ENCODE measurements at places on chromosomes 7 and 10. TPM values are rescaled to one million over a fixed set of nuclear protein-coding genes. Genes with fewer than 3 reads are reported as not detected.
A peak's percentile ranks its signal among the peaks of the same experiment; 100 is the strongest.

DNA sequence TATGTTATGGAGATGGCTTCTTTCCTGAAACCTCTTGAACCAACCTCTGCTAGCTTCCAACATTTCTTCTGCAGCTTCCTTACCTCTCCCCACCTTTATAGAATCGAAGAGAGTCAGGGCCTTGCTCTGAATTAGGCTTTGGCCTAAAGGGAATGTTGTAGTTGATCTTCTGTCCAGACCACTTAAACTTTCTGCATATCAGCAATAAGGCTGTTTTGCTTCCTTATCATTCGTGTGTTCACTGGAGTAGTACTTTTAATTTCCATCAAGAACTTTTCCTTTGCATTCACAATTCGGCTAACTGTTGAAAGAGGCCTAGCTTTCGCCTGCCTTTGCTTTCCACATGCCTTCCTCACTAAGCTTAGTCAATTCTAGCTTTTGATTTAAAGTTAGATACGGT lies 48.0 kb downstream of the KLHDC10 start:
- no peak for DNase-seq

DNA sequence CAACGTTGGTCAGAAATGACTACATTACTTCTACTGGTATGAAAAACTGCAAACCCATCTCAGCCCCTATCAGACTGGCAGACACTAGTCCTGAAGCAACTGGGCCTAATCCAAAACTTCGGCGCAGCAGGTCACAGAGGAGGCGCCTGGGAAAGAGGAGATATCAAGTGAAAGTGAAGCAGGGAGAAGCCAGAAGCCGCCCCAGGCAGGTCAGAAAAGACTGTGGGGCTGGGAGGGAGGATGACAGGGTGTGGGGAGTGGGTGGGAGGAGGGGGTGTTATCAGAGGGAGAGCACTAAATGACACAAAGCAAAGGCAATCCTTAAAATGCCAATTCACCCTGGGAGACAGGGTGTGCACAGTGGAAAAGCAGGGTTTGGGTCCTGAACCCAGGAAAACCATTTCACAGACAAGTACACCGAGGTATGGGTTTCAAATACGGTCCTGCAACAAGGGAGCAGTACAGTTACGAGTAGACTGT lies 731 bp downstream of the CHCHD3 start:
- no peak for DNase-seq

DNA sequence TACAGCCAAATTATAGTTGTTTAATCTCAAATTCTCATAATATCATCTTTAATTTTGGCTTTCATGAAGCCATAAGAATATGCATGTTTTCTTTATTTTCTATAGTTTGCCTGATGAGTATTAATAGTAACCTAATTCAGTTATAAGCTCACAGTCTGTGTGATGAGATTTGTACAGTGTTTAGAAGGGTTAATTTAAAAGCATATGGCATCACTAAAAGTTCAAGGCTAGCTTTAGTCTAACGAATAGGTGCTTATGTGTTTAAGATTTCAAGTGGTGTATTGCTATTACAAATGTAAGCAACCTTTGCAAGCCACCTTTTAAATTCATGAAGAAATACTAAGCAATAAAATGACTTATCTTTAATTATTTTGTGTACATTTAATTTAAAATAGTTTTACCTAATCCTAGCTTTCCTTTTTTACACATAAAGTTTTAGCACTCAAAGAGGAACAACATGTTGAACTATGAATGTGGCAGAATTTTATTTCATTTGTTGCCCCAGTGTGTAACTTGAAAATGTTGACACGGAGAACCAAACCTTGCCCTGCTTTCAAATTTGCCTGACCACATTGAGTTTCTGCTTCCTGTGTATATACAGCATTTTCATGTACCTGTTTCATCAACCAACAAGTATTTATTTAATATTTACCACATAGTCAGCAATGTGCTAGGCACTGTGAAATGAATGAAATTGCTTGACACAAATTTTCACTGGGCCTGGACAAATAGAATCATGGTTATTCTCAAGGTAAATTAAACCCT lies 41.5 kb downstream of the TET1 start:
- no peak for DNase-seq

DNA sequence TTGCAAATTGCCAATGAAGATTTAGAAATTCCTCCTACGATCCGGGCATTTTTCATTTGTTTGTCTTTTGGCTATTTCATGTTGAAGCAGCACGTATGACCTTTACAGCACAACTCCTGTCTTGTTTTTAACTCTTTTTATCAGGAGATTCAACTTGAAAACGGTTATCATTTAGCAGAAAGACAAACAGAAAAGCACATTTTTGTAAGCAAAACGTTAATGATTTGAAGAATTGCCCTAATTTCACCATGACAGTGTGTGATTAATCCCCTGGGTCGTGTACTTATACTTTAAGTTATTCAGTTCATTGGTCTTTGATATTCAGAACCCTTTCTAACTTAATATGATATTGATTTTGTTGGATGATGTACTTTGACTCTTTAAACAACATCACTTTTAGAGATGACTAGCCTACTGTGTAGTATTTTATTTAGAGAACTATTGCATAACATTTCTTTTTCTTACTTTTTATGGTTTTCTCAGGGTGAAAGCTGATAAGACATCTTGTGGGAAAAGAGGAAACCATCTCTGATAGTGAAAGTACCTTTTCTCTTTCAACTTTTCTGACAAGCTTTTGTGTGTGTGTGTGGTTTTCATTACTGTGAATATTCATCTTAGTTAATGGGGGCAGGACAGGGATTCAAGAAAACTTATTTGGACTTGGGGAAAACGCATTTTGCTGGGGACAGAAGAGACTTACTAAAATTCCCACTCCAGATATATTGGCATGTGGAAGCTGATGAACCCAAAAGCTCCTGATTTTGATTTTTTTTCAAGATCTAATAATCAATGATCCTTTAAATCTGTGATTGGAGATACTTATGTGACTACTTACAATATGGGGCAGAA lies 8.1 kb downstream of the HHEX start:
- no peak for DNase-seq

DNA sequence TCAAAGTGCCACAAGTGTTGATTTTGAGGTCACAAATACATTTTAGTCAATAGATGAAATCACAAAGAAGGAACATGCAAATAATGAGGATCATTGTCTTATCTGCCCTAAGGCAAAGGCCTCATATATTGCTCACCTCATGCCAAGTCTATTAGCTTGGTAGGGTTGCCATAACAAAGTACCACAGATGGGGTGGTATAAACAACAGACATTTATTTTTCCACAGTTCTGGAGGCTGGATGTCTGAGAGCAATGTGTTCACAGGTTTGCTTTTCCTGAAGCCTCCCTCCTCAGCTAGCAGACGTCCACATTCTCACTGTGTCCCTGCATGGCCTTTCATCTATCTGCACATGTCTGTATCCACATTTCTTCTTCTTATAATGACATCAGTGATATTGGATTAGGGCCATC lies 59.6 kb downstream of the RELN start:
- no peak for DNase-seq

GRCh38 chr10:1462994-1463633 lies 274.2 kb downstream of the ADARB2 start:
- DNase-seq, result no peak

GRID2IP gene
- 0.80 TPM for total RNA-seq

ANKRD7 gene
- total RNA-seq, result 1.6 TPM

DNA sequence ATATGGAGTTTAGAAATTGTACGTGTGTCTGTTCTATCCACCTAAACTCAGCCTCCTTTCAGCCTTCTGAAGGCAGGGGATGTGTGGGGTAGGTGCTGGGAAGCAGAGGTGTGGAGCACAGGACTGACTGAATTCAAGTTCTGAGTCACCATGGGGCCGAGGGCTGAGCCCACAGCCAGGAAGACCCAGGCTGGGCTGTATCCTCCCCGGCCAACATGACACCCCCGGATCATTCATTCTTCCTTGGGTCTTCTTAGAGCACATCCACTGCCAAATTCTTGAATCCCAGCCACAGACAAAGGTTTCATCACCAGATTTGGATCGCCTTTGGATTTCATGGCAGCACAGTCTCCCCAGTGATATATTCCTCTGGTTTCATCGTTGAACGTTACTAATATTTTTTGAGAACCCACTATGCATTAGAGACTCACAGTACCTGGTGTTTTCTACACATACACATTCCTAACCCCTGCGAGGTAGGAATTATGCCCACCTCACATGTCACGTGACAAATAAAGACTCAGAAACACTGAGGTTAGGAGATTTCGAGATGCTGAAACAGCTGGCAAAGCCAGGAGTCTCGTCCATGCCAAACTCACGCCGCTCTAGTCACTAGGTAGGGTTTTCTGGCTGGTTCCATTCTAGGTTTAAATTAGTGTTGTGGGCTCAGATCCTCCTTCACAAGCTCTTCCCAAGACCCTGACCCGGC lies 26.9 kb downstream of the CCDC3 start:
- DNase-seq, result no peak

DNA sequence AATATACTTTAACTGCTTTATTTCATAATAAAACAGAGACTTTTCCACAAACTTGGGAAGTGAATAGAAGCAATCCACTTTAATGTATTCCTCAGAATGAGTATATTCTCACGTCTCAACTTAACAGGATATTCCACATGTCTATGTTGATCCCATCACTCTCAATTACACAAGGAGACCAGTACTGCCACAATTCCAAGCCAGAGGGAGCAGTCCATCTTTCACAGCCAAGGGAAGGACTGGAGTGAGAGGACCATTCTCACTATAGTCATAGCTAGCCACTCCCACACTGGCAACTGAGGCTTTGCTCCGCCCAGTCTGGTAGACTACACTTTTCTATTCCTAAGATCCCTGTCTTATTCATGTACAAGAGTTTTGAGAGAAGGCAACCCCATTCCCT lies 553.9 kb downstream of the CNTNAP2 start:
- no peak for DNase-seq

- DNase-seq, result no peak
Observed at GRCh38 chr10:77784856-77785255, 141.7 kb downstream of the DLG5 start.

- peak; percentile 76 for DNase-seq
Observed at GRCh38 chr10:5629303-5630111, 36.9 kb downstream of the ASB13 start.

CTBP2 gene
- 80.6 TPM for total RNA-seq

DNA sequence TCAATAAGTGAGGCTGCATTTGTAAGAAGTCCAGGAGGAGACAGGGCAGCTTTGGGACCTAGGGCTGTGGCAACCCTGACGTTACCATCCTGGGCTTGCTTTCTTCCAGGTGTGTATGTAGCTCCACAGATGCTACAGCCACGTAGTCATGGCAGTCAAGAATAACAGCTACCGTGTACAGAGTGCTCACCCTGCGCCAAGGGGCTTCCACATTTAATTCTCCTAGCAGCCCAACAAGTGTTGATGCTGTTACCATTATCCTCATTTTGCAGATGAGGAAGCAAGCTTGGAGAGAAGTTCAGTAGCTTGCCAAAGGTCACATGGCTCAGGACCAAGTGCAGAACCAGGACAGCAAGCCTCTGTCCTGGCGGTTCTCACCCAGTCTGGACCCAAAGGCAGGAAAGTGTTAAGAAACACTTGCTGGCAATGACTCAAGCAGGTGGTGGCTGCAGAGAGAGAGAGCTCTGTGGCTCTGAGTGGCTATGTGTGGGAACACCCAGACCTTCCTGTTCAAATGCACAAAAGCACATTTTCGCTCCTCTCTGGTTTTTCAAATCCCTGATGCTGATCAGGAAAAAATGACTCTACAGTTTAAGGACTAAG lies 89.8 kb downstream of the CREM start:
- DNase-seq, result no peak

DNA sequence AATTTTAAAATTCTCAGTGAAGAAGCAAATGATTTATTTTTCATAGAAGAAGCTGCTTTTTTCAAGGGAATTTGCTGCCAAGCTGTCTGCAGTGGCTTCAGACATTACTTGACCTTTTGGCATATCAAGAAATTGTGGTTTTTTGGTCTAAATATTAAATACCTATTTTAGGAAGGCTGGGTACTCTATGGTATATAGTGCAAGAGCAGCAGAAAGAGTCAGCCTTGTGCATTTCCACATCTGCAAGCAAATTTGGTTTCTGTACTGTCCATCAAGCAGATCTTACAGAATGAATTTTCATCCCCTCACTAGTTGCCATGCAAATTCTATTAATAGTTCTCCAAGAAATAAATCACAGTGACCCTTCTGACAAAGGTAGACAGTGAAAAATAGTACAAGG lies 222.0 kb downstream of the BICC1 start:
- DNase-seq, result no peak

DLG5 gene
- 22.4 TPM for total RNA-seq
